ENCODE measurements at places on chromosomes 2 and 18. TPM values are rescaled to one million over a fixed set of nuclear protein-coding genes. Genes with fewer than 3 reads are reported as not detected.

The NDUFS1 gene
- 80.7 TPM for total RNA-seq

The ATOH8 gene
- total RNA-seq, result 0.07 TPM

GRCh38 chr18:13416848-13417247 is 198.3 kb downstream of the LDLRAD4 start:
- H3K4me1 ChIP-seq, result peaks cover 15% of the 10 kb centered on the region
- no peak overlapping the region for H3K27ac ChIP-seq
- peaks cover 6% of the 10 kb centered on the region for H3K36me3 ChIP-seq
- no peak overlapping the region for H3K4me3 ChIP-seq
- no peak for DNase-seq

DNA sequence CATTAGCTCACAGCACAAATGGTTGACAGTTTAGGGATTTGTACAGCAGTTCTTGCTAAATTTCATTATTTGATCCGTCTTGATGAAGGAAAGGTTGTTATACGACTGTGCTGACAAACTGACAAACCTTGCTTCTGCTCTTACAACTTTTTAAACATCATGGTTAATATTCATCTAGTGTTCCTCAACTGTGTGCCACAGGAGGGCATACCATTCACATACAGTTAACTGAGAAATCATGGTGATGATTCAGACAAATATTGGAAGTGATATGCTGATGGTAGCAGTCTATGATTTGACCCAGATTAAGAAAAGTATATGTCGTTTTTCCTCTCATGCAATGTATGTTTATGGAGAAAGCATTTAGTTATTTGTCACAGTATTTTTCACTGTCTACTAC is 129.8 kb upstream of the FSIP2 start:
- no peaks in the 10 kb centered on the region for H3K4me1 ChIP-seq
- no peaks in the 10 kb centered on the region for H3K36me3 ChIP-seq
- H3K27ac ChIP-seq, result no peak overlapping the region
- H3K4me3 ChIP-seq, result no peak overlapping the region

GRCh38 chr2:115190459-115190858 is 748.0 kb downstream of the DPP10 start:
- DNase-seq, result no peak
- no peaks in the 10 kb centered on the region for H3K36me3 ChIP-seq
- H3K27ac ChIP-seq, result no peak overlapping the region

- peaks cover 2% of the 10 kb centered on the region for H3K4me1 ChIP-seq
- H3K27ac ChIP-seq, result no peak overlapping the region
- no peak overlapping the region for H3K4me3 ChIP-seq
- H3K36me3 ChIP-seq, result no peaks in the 10 kb centered on the region
- peaks cover 15% of the 10 kb centered on the region for H3K27me3 ChIP-seq
Measured at GRCh38 chr2:119641562-119642258, 37.3 kb upstream of the TMEM177 start.
